ENCODE measurements at places on chromosomes 11 and 22. TPM values are rescaled to one million over a fixed set of nuclear protein-coding genes. Genes with fewer than 3 reads are reported as not detected.

The APOL4 gene
- total RNA-seq: 0.57 TPM

The ZDHHC24 gene
- total RNA-seq: 18.4 TPM

The CYP2D6 gene
- under 0.01 TPM for total RNA-seq

The CCDC15 gene
- total RNA-seq: 1.6 TPM

The MCM5 gene
- total RNA-seq: 53.6 TPM

The MAJIN gene
- not detected for total RNA-seq

The FGF3 gene
- total RNA-seq: not detected

The SLC17A6 gene
- not detected for total RNA-seq

The MUC6 gene
- not detected for total RNA-seq

The GDPD4 gene
- total RNA-seq: not detected

The CDHR5 gene
- not detected for total RNA-seq

The GRIA4 gene
- total RNA-seq: not detected

The OOSP3 gene
- not detected for total RNA-seq

The BIRC3 gene
- 4.3 TPM for total RNA-seq

The OR8D1 gene
- total RNA-seq: not detected

The BAIAP2L2 gene
- 0.33 TPM for total RNA-seq

The SLC5A4 gene
- 2.6 TPM for total RNA-seq

All from vein endothelial cell (primary cell).